ENCODE measurements at places on chromosomes 1 and 21. TPM values are rescaled to one million over a fixed set of nuclear protein-coding genes. Genes with fewer than 3 reads are reported as not detected.

DNA sequence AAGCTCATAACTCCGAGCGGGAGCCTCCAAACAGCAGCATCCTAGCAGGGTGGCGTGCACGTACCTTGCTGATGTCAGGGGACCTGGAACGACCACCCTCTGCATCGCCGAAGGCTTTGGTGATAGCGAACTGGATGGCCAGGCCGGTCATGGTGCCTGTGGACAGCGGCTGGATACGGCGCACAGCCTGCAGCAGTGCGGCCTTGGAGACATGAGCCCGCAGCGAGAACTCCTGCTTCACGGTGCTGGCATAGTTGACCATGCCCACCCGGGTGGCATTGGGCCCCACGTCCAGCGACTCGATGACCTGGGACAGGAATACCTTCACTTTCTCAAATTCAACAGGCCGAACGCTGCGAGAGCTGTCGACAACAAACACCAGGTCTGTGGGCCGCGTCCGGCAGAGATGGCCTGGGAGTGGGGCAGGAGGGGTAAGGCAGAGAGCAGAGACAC is 2.0 kb downstream of the MATN1 start:
- DNase-seq, result no peak

C8A gene
- not detected for polyA plus RNA-seq

GRCh38 chr1:241744591-241744990 is 92.5 kb downstream of the WDR64 start:
- DNase-seq, result no peak

DNA sequence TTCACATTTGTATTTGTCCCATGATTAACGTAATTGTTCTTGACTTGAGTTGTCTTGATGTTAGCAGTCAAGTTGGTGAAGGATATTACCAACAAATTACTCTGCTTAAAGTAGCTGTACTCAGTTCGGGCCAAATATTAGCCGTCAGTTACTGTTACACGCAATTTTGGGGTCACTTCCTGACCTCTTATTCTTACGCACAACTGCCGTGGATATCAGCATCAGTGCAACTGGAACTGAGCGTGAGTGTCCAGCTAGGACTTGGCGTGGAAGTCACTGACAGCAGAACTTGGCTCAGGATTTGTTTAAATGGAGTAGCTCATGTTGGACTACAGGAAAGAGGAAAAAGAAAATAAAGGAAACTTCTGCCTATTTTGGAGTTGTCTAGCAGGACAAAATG is 56.4 kb downstream of the ADAMTS1 start:
- no peak for DNase-seq

- no peak for DNase-seq
These were observed 28.2 kb downstream of the BATF3 start for GRCh38 chr1:212671342-212672031.

GRCh38 chr21:23963454-23963853 is 1643.8 kb downstream of the MRPL39 start:
- DNase-seq, result no peak

PGLYRP3 gene
- polyA plus RNA-seq, result not detected

DNA sequence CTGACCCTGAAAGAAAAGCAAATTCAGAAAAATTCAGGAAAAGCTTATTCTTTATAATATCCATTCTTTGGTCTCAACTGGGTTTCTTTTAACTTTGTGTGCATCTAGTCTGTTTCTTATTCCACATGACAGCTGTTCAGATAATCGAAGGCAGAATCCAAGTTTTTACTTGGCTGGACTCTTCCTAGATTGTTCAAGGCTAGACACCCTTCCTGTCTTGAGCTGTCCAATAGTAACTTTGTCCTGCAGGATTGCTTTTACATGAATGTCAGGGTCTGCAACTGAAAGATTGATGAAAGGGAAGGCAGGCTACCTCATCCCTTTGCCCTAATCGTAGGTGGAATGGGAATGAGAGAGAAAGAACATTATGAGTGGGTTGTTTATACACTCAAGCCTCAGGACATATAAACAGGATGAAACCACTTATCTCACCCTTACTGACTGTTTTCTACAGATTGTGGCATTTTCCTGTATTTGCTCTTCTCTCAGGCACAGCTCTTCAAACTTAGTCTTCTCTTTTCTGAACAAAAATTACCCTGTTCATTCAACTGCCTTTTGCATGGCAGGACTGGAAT is 76.9 kb downstream of the LEPR start:
- no peak for DNase-seq

DNA sequence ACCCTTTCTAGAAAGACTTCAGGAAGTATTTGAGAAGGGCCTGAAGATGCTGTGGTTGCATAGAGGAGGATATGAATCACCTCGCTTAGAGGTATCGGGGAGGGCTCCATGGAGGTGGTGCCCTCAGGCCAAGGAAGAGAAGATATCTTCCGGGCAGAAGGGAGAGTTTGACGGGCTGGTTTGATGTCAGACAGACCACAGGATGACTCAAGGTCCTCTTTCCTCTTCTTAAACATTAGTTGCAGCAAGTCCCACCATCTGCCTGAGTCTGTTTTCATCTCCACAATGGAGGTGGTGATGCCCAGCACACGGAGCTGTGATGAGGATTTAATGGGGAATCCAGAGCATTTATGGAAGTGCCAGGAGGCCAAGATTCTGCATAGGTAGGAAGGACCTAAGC is 25.1 kb upstream of the RUNX3 start:
- no peak for DNase-seq

- no peak for DNase-seq
These were observed 106.4 kb upstream of the TARDBP start for GRCh38 chr1:10905841-10906655.

GRCh38 chr1:14160781-14161180 is 437.7 kb upstream of the KAZN start:
- DNase-seq, result no peak

DNA sequence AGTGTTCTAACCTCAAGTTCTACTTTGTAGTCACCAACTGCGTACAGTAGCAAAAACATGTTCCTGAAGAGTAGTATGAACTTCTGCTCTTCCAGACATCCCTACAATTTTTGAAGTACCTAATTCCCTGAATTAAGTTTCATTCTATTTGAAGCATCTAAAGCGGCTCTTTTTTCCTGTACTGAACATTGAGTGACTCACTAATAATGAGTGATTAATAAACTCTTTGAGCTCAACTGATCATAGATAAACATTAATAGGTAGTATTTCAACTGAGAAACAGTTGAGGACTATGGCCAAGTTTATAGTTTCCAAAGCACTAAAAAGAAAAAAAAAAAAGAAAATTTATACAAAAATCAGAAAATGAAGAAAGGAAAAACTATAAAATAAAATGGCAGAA is 683.1 kb downstream of the LTN1 start:
- DNase-seq, result no peak

- no peak for DNase-seq
These were observed 700 bp upstream of the CCDC28B start for GRCh38 chr1:32199717-32200072.

IL20 gene
- polyA plus RNA-seq, result not detected

IRF6 gene
- 0.05 TPM for polyA plus RNA-seq

GRCh38 chr1:244919320-244920282 is 55.3 kb upstream of the HNRNPU start:
- no peak for DNase-seq

DNA sequence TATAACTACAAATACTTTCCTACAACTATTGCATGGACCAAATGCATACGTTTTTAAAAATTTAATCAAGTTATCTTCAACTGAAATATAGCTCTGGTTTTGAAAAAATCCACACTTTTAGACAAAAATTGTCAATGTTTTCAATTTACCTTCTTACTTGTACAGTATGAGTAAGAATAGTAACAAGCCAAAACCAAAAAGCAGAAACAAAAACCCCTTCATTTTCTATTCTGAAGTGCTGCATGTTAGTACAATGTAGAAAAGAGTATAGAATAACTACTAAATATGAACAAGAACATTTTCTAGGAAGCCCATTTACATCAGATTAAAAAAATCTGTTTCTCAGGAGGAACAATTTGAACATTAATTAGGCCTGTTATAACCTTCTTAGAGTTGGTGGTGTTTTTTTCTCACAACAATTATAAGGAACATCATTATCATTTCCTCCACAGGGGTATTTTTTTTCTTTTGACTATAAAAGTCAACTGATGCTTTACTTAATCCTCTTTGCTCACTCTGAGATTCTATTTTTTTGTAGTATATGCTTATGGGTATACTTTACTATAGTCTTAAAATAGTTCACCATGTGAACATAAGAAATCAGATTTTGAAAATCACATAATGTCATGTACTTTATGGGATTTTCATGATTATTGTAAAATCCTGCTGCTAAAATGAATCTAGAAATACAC is 475.4 kb downstream of the PTBP2 start:
- no peak for DNase-seq

DNA sequence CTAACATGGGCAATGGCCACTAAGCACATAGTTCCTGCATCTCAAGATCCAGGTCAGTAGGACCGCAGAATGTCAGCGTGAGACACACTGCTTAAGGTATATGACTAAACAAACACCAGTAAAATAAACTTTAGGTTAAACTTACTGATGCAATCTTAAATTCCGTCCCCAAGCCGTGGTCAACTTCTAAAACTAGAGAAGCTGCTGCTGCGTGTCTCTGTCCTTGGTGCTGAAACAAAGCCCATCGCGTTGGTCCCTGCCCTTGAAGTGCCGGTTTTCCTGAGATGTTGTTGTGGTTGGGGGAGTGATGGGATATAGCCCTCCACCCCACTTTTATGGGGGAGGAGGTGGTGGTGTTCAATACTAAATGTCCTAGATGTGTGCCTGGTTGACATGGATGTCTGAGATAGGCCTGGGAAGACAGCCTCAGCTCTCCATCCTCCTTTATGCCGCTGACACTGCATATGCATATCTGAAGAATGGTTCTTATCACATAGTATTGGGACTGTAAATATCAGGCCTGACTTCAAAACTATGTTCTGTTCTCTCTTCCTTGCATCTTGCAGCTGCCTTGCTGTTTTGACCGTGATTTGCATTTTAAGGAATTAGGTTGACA is 72.0 kb upstream of the KCNA3 start:
- DNase-seq, result no peak

ANXA9 gene
- polyA plus RNA-seq, result 2.1 TPM

- DNase-seq, result no peak
These were observed 12.3 kb downstream of the ERRFI1 start for GRCh38 chr1:8013800-8014199.

SPAG17 gene
- 0.13 TPM for polyA plus RNA-seq

DNA sequence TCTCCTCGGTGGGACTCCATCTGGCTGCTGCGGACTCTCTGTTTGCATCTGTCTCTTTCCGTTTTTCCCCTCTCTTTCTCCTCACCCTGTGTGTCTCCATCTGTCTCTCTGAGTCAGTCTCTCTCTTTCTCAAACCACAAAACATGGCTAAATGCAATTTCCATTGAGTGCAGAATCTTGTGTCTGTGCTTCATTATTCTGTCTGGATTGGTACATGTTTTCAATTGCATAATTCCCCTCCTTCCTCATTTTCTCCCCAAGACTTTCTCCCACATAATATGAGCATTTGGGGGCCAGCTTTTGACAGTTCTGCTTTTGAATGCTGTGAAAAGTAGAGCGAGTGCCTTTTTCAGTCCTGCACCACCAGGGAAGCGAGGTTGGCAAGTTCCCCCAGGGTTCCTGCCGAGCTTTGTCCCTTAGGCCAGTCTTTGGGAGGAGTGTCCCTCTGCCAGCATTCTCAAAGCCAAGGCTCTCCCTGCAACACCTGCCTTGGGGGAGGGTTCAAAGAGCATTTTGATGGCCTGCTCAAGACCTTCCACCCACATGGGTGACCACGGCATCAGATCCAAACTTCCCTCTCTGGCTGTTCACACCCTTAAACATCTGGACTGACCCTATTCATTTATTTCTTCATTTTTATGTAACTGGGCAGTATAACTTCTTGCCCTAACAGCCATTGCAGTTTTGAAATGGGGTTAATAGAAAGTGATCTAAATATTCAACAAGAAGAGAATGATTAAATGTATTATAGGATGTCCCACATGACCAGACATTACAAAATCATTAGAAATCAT is 32.8 kb upstream of the SCMH1 start:
- no peak for DNase-seq

EIF2D gene
- polyA plus RNA-seq, result 32.5 TPM

- DNase-seq, result no peak
These were observed 9.8 kb upstream of the MTFR1L start for GRCh38 chr1:25809929-25810328.

SEMA4A gene
- polyA plus RNA-seq, result 0.09 TPM

- DNase-seq, result peak; percentile 34
These were observed 480 bp downstream of the DPYD start for GRCh38 chr1:97920276-97920831.

GRCh38 chr1:234911787-234912186 is 216.8 kb downstream of the TOMM20 start:
- DNase-seq, result no peak

HENMT1 gene
- 6.8 TPM for polyA plus RNA-seq

DNA sequence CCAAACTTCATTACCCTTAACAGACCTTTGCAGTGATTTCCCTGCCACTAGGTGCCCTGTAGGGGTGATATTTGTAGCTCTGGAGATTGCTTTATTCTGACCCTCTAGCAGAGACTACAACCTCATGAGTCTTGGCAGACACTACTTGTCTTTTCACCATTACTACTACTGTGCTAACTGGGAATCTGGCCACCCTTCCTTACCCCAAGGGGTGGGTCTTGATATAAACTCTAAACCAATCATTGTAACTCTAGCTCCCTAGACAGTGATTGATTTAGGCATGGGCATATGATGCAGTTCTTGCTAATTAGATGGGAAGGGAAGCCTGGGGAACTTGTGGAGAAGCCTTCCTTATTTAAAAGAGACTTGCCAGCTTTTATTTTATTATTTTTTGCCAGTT is 3.9 kb downstream of the KPNA6 start:
- DNase-seq, result no peak

DNA sequence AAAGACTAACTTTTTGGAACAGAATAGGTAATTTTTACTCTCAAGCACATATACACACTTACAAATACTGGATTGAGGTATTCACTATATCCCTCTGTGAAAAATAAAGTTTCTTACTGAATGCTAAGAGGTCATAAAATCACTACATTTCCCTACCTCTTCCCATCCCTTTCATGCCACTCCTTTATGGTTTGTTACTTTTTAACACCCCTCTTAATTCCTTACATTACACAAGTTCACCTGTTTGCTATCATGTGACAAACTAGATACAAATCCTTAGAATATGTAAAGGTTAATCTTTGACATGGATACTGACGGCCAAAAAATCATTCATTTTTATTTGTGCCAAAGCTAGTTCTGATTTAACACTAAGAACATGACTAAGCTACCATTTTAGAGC is 6.8 kb upstream of the DCAF6 start:
- DNase-seq, result no peak

LHX8 gene
- polyA plus RNA-seq, result 3.3 TPM

DNA sequence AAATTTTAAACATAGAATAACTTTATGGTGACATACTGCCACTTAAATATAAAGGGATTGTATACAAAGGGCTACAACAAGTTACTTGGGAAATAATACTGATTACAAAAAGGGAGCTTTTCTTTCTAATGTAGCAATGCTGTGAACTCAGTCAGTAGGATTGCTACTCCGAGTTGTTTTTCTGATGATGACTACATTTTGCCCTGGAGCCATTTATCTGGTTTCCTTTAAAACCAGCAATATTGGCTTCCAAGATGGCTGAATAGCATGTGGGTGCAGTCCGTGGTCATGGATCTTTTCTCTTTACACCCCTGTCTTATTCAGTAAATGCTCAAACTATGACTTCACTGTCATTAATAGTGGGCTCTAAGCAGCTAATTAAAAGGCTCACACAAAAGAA is 92.6 kb upstream of the NEK7 start:
- DNase-seq, result no peak

PLA2G2A gene
- not detected for polyA plus RNA-seq

GRCh38 chr1:32876341-32877210 is 5.9 kb upstream of the FNDC5 start:
- peak; percentile 34 for DNase-seq

GRCh38 chr1:213051127-213051880 is at the start of gene RPS6KC1:
Gene RPS6KC1, plus strand, starts transcription at chr1:213051241. Its CDS starts 164 bp downstream, at chr1:213051405.
- peak; percentile 85 for DNase-seq

ACOT11 gene
- polyA plus RNA-seq, result 1.8 TPM

GRIK3 gene
- not detected for polyA plus RNA-seq

All from A549 (cell line).